ENCODE measurements at places on chromosomes 11 and 22.

- ATAC-seq, result no peak
Measured at GRCh38 chr11:64297699-64298358, 2.3 kb upstream of the CATSPERZ start.

DNA sequence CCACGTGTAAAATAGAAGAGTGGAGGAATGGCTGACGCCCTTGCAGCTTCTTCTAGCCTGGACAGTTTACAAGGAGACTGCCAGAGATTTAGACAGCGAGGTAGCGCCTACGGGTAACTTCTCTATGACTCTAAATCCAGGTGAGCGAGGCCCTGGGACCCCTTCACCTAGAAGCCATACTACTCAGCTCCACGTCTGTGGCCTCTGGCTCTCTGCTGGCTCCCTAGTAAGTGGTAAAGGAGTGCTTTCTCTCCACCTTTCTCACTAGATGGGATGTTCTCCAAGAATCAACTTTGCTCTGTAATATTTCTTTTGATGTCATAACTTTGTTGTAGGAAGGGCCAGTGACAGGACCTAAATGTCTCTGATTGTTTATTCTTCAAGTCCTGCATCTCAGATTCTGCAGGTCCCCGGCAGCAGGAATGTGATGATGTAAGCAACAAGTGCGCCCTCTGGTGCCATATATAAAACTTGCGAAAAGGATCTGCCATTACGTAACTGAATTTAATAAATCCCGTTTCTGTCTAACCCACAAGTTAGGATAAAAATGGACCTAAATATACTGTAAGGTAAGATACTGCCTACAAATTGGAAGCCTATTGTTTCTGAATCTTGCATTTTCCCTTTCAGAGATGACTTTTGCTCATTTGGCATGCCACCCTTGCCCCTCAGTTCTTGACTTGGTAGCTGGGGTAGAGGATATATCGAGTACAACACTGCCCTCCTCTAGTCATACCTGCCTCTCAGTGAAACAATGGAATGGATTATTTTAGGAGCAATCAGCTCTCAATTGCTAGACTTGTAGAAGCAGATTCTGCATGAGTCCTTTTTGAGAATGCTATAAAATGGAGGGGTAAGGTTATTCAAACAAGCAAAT is 11.0 kb upstream of the PTPN5 start:
- ATAC-seq, result no peak

GRCh38 chr11:43269254-43269918 is 42.4 kb upstream of the API5 start:
- no peak for ATAC-seq

DNA sequence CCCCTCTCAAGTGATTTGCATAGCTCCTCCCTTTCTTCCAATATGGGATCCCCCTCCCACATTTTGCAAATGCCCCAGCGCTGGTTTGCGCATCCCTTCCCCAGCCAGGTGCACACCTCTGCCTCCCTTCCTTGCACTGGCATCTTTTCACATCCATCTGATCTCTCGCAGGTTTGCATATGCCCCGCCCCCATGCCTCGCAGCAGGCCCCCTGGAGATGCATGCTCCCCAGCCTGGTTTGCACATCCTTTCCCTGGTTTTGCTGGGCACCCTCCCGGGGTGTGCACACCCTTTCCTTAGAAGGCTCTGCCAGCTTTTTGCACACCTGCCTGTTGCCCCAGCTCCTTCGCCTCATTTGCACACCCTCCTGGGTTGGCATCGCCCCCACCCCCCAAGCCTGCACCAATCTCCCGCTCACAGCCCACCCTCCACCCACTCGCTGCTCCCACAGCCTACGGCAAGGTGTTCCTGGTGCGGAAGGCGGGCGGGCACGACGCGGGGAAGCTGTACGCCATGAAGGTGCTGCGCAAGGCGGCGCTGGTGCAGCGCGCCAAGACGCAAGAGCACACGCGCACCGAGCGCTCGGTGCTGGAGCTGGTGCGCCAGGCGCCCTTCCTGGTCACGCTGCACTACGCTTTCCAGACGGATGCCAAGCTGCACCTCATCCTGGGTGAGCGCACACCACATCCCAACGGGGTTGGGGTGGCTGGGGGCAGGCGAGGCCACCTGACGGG is 917 bp downstream of the RPS6KA4 start:
- ATAC-seq, result no peak

GRCh38 chr22:49855251-49855911 is 1.7 kb downstream of the ZBED4 start:
- ATAC-seq, result no peak

GRCh38 chr11:86664930-86665329 is 7.5 kb downstream of the ME3 start:
- no peak for ATAC-seq

DNA sequence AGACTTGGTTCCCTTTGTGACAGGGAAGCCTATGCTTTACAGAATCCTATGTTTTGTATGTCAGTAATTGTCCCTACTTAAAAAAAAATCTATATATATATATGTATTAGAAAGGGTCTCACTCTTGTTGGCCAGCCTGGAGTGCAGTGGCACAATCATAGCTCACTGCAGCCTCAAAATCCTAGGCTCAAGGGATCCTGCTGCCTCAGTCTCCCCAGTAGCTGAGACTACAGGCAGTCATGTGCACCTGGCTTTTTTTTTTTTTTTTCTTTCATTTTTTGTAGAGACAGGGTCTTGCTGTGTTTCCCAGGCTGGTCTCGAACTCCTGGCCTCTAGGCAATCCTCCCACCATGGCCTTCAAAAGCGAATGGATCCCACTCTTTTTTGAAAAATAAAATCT is 2.1 kb upstream of the NEAT1 start:
- ATAC-seq, result no peak

DNA sequence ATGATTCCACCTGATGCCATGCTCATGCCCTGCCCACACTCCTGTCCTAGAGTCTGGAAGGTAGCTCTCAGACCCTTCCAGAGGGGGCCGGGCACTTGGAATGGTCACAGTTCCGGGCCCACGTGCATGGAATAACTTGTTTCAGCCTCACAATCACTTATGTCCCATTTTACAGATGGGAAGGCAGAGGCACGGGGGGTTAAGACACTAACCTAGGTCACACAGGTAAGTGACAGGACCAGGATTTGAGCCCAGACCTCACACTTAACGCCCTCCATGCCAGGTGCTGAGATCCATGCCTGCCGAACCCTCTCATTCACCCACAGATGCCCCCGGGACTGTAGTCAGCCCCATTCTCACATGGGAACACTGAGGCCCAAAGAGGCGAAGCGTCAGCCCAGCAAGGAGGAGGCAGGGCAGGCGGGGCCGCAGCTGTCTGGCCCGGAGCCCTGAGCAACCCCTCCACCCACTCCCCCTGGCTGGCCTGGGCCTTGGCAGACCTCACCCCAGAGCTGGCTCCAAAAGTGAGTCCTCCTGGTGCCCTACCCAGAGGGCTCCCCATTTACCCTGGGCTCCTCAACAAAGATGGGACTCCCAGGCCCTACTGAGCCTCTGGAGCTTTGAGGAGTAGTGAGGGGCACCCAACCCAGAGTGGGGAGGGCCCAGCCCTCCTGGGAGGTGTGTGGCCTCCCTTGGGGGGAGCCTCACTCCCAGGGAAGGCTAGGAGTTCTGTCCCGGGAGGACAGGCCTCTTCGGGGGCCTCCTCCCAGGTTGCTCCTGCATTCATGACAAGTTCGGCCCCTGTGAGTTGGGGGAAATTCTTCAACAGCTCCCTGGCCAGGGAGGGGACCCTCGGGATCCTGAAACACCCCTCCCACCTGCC is 2.4 kb upstream of the ALDH3B1 start:
- ATAC-seq, result no peak

DNA sequence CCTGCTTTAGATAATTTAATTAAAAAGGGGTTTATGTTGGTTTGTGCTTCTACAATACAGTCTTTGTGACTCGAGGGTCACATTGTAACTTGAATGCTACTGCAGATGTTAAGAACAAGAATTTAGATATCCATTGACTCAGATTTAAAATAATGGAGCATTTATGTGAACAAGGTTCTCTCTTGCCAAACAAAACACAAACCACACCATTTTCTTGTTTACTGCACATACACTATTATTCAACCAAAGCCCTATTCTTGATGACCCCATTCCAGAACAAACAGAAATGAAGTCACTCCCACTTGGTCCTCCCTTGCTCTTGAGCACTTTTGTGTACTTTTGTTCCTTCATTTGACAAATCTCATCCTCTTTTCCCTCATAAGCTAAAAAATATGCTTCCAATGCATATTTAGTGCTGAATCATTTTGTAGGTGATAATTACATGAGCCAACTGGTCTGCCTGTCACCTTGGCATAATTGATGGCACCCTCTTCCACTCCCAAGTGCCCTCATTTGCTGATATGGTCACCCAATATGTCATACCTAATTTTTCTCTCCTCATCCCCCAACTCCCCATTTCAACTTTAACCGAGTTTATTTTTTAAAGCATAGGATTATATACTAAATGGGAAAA is 2.8 kb downstream of the C11orf71 start:
- no peak for ATAC-seq

GRCh38 chr22:49613511-49614270 is 214.0 kb downstream of the BRD1 start:
- no peak for ATAC-seq

- no peak for ATAC-seq
Measured at GRCh38 chr22:31776231-31776630, 22.4 kb downstream of the DEPDC5 start.

DNA sequence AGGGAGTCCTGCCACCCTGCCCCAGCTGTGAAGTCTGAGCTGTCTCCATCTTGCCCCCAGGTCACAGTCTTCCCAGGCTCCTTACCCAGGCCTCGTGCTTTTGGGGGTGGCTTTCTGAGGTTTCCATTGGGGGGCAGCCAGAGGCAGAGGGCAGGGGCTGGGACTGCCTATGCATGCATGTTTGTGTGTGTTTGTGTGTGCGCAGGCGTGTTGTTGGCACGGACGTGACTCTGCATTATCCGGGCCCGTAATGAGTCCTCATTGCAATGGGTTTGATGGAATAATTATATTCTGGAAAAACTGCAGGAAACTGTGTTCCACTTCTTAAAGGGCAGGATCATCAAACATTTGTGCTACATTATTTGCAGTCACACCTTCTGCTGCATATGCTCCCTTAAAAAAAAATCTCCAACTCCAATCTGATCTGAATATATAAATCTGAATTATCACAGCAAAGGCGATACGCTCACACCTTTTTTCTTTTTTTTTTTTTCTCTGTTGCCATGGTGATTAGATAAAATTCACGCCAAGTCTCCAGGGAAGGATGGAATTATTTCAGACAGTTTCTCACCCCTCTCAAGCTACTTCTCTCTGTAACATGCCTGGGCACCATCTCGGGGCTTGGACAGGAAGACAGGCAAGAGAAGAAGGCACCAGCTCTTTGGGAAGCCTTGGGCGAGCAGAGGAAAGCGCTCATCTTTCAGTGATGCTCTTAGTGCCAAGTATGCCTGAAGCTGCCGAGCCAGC is 45.9 kb downstream of the DSCAML1 start:
- no peak for ATAC-seq

DNA sequence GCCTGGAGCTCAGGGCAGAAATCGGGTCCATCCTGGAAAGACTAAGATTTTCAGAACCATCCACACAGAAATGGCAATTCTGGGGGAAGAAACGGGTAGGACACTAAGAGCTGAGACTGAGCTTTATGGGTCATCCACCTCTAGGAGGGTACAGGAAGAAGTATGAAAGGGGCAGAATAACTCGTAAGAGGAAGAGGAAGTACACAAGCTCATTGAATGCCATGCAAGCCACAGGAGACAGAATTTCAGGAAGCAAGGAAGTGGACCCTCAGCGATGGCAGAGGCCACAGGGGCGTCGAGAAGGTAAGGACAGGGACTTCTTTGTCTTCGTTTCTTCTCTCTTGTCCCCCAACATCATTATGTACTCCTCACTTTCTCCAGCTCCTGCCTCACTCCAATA is 169.6 kb downstream of the MAML2 start:
- ATAC-seq, result no peak

DNA sequence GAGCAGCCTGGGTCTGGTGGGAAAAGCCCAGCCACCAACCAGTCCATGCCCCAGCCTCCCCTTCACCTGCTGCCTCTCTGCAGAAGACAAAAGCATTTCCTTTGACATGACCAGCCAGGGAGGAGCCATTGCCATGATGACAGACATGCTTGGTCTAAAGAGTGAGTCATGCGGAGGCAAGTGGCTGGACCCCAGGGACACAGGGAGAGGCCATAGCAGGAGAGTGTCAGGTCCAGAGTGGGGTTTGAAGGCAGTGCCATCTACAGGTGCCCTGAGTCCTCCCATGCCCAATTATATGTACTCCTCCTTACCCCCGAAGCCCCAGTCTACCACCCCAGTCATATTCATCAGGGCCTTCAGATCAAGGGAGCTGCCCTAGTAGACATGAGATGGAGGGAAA is 67.4 kb downstream of the SCN3B start:
- ATAC-seq, result no peak

GRCh38 chr22:47209547-47210023 is 447.1 kb downstream of the TBC1D22A start:
- ATAC-seq, result no peak

DNA sequence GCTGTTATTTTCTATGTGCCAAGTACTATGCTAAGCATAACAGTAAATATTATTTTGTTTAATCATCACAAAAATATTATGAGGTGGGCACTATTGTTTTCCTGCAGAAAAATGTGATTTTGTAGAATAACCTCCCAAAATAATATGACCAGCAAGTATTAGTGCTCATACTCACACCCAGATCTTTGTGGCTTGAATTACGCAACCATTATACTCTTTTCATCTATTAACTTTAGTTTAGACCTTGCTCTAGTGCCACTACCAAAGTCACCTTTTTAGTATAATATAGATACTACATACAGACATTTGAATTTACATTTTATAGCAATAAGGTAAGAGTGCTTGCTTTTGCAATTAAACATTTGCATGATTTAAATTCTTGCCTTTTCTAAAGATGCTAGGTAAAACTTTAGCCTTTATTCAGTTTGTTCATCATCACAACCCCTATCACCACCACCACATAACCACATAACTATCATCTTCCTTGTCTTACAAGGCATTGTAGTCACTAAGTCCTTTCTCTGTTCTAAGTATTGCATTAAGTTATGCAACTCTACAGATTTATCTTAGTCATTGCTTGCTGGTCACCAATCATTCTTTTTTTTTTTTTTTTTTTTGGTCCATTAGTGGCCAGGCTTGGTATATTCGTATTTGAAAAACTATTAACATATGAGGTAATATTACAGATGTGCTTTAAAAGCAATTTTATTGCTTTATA is 68.4 kb downstream of the GAS2 start:
- ATAC-seq, result no peak

DNA sequence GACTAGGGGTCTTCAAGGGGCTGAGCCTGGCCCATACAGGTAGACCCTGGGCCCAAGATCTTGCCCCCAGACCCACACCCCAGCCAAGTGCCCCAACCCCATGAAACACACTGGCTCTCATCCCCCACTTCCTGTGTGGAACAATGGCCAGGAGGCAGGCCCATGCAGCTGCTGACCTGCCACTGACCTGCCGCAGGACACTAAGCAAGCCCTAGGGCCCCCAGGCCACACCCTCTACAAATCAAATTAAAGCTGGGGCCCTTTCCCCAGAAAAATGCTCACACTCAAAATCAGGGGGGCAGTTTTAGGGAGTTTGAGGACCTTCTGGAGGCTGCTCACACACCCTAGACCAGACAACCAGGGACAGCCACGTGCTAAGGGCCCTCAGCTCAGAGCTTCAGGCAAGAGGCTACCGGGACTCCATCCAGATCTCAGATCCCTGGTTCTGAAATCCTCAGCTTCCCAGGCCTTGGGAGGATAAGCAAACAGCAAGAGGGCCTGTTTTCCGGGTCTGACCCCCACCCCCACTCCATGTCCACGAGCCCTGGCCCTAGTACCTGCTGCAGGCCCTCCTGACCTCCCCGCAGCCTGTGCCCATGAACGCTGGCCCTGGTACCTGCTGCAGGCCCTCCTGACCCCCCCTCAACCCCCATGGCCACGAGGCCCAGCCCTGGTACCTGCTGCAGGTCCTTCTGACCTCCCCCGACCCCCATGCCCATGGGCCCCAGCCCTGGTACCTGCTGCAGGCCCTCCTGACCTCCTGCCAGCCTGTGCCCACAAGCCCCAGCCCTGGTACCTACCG is 10.0 kb downstream of the CARD10 start:
- ATAC-seq, result no peak
